ENCODE measurements at places on chromosomes 7 and 10.

DNA sequence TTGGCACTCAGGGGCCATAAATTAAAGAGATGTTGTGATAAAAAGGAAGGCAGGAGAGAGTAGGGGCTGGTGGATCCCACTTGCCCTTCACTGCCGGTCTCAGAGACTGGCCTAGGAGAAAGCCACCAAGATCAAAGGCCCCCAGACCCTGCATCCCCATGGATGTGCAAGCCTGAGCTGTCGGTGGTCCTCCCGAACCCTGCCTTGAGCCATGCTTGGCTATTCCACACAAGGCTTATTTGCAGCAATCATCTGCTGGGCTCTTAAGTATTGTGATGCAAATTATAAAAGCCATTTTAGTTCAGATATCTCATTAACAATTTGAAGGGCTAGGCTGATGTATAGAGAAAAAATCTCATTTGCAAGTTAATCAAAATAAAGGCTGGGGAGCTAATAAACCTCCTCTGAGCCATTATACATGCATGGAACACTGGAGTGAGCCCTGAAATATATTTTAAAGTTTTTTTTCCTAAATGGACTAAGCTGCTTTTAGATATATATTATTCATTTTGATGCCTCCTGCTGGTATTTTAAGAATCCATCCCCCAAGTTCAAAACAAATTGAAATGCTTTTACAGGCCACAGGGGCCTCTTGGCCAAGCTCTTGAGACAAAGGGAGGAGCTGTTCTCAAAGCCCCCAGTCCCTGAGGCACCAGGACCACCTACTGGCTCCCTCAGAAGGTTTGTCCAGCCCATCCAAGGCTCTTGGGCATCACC lies 28.1 kb downstream of the OAT start:
- DNase-seq = no peak

- DNase-seq = no peak
These were observed 6.0 kb downstream of the PARD3 start for GRCh38 chr10:34808801-34809745.

- DNase-seq = no peak
These were observed 2.8 kb upstream of the NPFFR1 start for GRCh38 chr10:70286616-70287015.

DNA sequence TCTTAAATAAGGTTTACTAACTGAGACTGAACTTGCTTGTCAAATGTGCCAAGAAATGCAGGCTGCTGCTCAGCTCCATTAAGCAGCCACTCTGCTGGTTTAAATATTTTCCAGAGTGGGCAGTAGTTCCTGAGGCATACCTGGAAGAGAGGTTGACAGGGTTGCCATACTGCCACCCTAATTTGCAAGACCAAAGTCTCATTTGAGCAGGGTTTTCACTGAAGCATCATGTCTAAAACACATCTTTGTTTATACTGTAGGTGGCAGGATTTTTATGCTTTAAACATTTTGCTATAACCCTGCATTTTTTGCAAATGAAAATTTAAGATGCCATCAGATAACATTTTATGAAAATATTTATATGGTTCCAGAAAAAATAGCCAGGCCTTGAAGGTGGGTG lies 618.0 kb upstream of the LRRTM3 start:
- DNase-seq = no peak

- DNase-seq = no peak
These were observed 125.3 kb downstream of the SEC23IP start for GRCh38 chr10:120017733-120018417.

- DNase-seq = no peak
These were observed 456.1 kb upstream of the FOXK1 start for GRCh38 chr7:4225881-4226523.

GRCh38 chr10:59945590-59945989 lies 39.2 kb upstream of the CCDC6 start:
- DNase-seq = no peak

DNA sequence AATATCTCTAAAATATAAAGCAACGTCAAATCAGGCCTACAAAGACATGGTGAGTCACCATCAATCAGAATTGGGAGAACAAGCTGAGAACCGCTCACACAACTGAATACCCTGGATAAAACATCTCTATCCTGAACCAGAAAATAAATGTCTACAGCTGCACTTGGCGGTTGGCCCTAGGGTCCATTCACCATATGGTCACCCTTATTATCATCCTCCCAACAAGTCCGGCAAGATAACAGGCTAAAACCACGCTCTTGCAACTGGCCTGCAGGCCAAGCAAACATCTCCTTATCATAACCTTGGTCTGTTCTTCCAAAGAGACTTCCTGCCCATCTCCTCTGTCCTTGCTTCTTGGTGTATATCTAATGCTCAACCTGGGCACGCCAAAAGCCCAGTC lies 310.7 kb downstream of the CALN1 start:
- no peak for DNase-seq

DNA sequence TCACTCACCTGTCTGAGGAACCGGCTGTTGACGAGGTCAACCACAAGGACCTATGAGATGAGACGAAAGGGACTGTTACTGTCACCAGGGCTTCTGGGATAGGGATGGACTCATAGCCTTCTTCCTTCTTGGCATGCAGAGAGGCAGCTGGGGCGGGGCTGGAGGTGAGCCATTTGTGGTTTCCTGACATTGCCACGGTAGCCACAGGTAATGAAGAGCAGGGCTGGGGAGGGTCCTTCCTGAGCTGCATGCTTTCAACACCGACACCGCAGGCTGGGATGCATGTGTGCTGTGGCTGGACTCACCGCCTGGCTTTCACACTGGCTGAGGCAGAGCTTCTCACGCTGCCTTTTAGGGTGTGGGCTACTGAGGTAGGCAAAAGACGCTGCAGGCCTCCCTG lies 46.4 kb upstream of the MKRN1 start:
- DNase-seq = peak; percentile 11

DNA sequence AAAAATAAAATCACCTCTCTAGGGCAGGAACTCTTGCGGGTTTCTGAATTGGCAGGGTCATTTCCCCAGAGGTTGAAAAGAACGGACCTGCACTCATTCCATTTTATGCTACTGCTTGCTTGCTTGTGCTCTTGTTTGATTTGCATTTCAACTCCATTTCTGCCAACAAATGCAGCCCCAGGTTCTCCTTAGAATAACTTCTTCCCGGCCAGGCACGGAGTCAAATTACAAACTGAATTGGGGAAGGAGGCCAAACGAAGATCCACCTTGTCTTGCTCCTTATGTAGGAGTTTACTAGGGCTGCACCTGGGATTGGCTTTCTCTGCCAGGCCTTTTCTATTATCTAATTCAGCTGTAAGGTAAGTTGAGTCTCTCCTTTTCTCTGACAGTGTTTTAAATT lies 79.6 kb downstream of the HGF start:
- no peak for DNase-seq

All from activated T-helper 1 cell treated with anti-CD3 and anti-CD28 coated beads, Interleukin-2, amount 50 U/mL, for 16 hours (primary cell).